Osteoblast (primary cell): ENCODE measurements at places on chromosomes 11 and 22. TPM values are rescaled to one million over a fixed set of nuclear protein-coding genes. Genes with fewer than 3 reads are reported as not detected.

UPB1 gene
- total RNA-seq = under 0.01 TPM in 1 of 2 replicates, not detected in the other

- DNase-seq = no peak
Measured at GRCh38 chr11:68142028-68142412, 20.8 kb upstream of the CHKA start.

ADAMTS15 gene
- 2.1 and 4.3 TPM in 2 replicates for total RNA-seq

GRCh38 chr11:76323804-76324203 is 57.1 kb downstream of the THAP12 start:
- DNase-seq = no peak

- peak; percentile 77 for DNase-seq
Measured at GRCh38 chr11:3202759-3203158, 15.9 kb downstream of the MRGPRG start.

DNA sequence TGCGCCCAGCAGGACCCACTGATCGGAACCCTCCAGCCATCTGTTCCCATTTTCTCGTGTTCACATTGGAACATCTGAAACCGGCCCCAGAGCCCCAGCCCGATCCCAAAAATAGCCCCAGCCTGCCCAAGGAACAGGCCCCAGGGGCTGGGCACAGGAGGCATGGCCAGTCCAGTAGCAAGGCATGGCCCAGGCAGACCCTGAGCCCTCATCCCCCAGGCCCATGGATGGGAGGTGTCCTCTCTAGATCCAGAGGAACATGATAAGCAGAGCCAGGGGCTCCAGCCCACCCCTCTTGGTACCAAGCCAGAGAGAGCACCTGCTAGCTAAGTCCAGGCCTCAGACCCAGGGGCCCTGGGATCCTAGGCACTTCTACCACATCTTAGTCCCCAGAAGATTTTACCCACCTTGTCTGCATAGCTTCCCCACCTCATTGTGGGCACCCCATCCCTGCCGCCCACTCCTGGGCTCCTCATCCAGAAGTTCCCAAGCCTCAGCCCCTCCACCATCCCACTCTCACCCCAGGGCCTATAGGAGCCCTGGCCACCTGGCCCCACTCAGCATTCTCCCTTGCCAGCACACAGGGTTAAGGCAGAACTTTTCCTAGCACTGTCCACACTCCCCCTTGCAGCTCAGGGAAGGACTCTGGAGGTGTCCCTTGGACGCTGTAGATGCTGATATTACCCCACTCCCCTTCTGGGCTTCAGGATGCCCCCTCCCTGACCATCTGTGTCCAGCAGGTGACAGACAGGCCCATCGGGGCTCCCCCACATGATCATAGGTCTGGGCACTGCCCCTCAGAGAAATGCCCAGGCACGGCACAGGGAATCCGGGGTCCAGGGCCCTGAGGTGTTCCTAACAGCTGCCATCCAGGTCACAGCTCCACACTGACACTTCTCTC is 9.5 kb downstream of the BCL9L start:
- peak; percentile 75 for DNase-seq

DNA sequence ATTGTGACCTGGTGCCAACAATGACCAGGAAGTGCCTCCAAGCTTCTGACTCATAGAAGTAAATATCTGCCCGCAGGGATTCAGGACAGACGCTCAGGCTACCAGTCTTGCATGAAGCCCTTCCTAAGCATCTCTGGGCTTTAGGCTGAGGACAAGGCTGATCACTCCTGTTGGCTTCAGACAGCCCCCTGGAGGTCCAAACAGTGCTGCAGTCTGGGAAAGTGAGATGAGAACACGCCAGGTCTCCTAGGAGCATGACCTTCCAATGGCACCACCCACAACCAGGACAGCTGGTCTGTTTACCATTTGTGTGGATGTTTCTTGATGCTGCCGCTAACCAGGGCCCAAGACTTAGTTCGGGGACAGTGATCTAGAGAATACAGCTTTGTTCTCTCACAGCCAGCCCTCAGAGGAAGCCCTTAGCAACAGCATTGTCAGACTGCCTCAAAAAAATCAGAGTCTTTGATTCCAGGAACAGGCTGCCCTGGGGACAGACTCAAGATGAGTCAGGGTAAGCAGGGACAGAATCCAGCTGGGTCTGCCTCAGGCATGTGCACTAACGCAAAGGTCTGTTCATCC is 111.2 kb downstream of the ZNF280B start:
- DNase-seq = peak; percentile 75

C11orf87 gene
- total RNA-seq = 4.3 and 4.7 TPM in 2 replicates

XKR3 gene
- total RNA-seq = not detected in 2 replicates

GRCh38 chr22:29855611-29856181 is 17.6 kb upstream of the ASCC2 start:
- no peak for DNase-seq

DNA sequence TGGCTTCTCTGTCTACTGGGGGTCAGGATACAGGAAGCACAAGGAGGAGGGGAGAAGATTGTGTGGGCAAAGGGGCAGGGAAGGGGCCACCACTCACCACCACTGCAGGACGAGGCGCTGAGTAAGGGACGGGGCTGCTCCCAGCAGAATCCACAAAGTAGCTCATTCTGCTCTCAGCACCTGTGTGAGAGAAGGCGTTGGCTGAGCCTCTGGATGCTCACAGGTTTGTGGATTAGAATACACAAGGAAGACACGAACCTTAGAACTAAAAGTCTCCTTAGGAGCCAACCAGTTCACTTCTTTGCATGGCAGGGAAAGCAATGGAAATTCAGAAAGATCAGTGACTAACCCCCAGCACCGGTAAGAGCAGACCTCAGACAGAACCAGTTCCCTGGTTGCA is 14.4 kb downstream of the ETS1 start:
- DNase-seq = no peak

GRCh38 chr11:1938343-1939005 is 8.7 kb upstream of the MRPL23 start:
- peak; percentile 41 for DNase-seq

GRCh38 chr22:43535336-43535735 is 123.5 kb downstream of the MPPED1 start:
- no peak for DNase-seq

LRRN4CL gene
- 9.1 and 13.8 TPM in 2 replicates for total RNA-seq

- DNase-seq = peak; percentile 50
Measured at GRCh38 chr11:83008581-83008923, 63.1 kb downstream of the RAB30 start.

GRM5 gene
- not detected in 2 replicates for total RNA-seq

- DNase-seq = peak; percentile 90
Measured at GRCh38 chr11:44094260-44094868, 1.1 kb upstream of the EXT2 start.

GRCh38 chr11:134530636-134531326 is 118.7 kb upstream of the B3GAT1 start:
- peak; percentile 42 for DNase-seq

GRCh38 chr22:28600546-28601143 is 79.0 kb downstream of the TTC28 start:
- no peak for DNase-seq

GRIA4 gene
- not detected in 2 replicates for total RNA-seq

DNA sequence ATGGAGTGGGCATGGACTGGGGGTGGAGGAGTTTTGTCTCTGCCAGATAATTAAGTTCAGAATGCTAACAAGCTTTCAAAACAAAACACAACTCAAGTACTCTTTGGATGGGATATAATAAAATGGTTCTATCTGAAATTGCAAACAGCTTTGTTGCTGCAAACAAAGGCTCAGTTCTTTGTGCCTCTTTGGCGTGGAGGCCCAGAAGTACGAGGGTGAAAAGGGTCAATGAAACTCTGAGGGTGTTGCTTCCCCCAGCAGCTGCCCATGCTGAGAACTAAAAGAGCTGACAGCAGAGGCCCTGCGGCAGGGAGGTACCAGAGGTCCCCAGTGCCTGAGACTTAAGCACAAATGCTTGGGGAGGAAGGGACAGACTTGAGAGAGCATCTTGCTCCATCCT is 26.5 kb upstream of the IGSF22 start:
- DNase-seq = no peak

DNA sequence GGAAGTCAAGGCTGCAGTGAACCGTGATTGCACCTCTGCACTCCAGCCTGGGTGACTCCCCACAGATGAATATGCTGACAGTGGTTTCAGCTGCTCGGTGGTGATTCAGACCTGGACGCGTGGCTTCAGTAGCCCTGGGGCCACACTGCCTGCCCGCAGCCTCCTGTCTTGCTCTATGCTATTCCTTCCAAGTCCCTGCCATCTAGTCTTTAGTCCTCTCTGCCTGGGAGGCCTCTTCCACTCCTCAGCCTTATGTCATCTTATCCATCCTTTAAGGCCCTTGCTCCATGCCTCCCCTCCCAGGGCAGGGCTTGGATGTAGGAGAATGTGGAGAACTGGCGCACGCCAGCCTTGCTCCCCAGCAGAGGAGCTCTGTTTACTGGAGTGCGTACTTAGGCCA is 23.0 kb downstream of the YDJC start:
- DNase-seq = no peak

- DNase-seq = no peak
Measured at GRCh38 chr22:39927544-39927943, 26.7 kb downstream of the GRAP2 start.

CRYBB1 gene
- not detected in 2 replicates for total RNA-seq

DNA sequence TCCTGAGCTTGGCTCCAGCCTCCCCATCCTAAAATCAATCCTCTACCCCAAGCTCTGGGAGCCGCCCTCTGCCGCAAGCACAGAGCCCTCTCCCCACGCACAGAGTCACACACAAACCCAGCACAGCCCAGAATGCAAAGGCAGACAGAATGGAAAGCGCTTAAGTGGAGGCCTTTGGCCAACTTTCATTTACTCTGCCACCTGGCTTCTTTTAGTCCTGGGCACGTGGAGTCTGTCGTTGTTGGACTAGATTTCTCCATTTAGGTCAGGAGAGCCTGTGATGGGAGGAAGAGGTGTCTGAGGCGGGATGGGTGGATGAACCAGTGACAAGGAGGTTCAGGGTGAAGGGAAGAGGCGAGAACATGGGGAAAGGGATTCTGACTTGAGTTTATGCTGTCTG is 191.7 kb downstream of the DSCAML1 start:
- DNase-seq = no peak

DNA sequence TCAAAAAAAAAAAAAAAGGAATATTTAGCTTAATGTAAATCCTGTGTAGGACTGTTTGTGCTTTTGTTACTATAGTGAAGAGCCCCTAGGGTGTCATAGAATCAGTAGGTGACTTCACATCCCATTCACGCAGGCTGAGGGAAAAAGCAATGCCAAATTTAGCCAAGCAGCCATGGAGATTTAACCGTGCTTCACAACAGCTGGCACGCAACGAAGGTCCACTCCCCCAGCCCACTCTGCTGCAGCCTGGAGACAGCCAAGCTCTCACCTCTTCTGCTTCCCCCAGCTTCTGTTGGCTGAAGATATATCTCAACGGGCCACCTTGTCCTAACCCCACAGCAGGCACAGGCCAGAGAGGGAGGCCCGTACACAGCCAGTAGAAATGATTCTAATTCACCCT is 78.8 kb upstream of the BID start:
- DNase-seq = no peak

- no peak for DNase-seq
Measured at GRCh38 chr11:27968461-27968860, 139.5 kb downstream of the KIF18A start.
